ENCODE measurements at places on chromosomes 7 and 10.

- DNase-seq = no peak
Observed at GRCh38 chr10:15393139-15393825, 22.2 kb upstream of the FAM171A1 start.

GRCh38 chr7:118005026-118005425 is 131.8 kb upstream of the CTTNBP2 start:
- DNase-seq = no peak

- no peak for DNase-seq
Observed at GRCh38 chr10:33434933-33435332, 100.5 kb upstream of the NRP1 start.

- DNase-seq = no peak
Observed at GRCh38 chr10:11284291-11285085, 266.8 kb downstream of the CELF2 start.

- no peak for DNase-seq
Observed at GRCh38 chr10:113316506-113316905, 236.3 kb upstream of the HABP2 start.
